ENCODE measurements at places on chromosomes 5 and 9. TPM values are rescaled to one million over a fixed set of nuclear protein-coding genes. Genes with fewer than 3 reads are reported as not detected.

- DNase-seq: no peak
Observed at GRCh38 chr5:93708442-93708841, 33.0 kb downstream of the POU5F2 start.

DNA sequence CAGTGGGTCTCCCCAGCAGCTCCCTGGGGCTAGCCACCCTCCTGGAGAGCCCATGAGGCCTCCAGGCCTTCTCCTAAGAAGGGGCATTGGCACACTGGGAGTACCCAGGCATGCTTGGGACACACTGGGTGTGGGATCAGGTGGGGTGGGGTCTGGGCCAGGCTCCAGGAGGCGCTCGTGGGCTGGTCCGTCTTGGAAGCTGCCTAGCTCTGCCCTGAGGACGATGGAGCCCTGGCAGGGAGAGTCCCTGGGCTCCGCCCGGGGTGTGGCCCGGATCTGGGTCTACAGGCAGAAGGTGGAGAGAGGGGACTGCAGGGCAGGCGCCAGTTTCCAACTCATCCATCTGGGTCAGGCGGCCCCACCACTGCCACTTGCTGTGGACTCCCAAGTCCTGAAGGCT is 2.4 kb downstream of the PRRX2 start:
- DNase-seq: no peak

The BRD3OS gene
- polyA plus RNA-seq: 26.4 TPM

DNA sequence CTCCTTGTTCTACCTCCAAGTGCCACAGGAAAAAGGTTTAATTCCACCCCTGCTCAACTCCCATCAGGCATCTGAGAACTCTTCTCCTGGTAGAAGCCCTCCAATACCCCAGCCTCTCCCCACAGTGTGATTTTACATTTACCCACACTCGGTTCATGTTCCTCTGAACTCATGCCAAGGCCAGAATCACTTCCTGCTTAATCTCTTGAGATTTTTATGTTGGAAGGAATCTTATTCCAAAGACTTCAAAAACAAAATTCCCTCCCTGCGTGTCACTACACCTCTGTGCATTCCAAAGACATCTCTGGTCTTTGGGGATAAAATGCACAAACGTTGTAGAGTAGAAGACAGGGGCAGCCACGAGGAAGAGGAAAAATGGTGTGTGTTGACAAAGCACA is 186.8 kb downstream of the ACTL7B start:
- no peak for DNase-seq

DNA sequence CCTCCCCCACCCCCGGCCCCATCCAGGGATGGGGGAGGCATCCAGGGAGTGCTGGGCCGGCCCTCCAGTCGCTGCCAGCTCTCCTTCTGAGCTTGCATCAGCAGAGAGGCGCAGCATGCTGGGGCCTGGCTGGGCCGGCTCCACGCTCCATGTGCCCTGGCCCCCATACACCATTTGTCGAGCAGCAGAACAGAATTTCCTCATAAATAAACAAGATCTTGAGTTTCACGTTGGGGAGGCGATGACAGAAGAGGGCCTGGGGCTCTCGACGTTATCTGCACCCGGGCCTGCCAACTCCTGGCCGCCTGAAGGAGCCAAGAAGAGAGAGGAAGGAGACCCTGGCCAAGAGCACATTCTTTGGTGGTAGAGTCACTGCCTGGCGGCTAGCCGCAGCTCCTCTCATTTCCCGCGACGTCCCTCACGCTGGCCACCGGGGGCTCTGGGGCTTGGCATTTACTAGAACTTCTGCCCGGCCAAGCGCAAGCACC is 177.0 kb downstream of the FGF18 start:
- no peak for DNase-seq

The EQTN gene
- 0.31 TPM for polyA plus RNA-seq
